ENCODE measurements at places on chromosomes 13 and 19. TPM values are rescaled to one million over a fixed set of nuclear protein-coding genes. Genes with fewer than 3 reads are reported as not detected.
A peak's percentile ranks its signal among the peaks of the same experiment; 100 is the strongest.

LILRA1 gene
- total RNA-seq, result not detected

- peak; percentile 86 for DNase-seq
Observed at GRCh38 chr19:3108775-3109174, 14.6 kb downstream of the GNA11 start.

- DNase-seq, result no peak
Observed at GRCh38 chr13:57815600-57815999, 184.1 kb downstream of the PCDH17 start.

MISP3 gene
- 0.68 TPM for total RNA-seq

ICAM1 gene
- 0.40 TPM for total RNA-seq

Data from neural progenitor cell (in vitro differentiated cells).